Type B pancreatic cell (in vitro differentiated cells): ENCODE measurements at places on chromosomes 16 and 17.
A peak's percentile ranks its signal among the peaks of the same experiment; 100 is the strongest.

DNA sequence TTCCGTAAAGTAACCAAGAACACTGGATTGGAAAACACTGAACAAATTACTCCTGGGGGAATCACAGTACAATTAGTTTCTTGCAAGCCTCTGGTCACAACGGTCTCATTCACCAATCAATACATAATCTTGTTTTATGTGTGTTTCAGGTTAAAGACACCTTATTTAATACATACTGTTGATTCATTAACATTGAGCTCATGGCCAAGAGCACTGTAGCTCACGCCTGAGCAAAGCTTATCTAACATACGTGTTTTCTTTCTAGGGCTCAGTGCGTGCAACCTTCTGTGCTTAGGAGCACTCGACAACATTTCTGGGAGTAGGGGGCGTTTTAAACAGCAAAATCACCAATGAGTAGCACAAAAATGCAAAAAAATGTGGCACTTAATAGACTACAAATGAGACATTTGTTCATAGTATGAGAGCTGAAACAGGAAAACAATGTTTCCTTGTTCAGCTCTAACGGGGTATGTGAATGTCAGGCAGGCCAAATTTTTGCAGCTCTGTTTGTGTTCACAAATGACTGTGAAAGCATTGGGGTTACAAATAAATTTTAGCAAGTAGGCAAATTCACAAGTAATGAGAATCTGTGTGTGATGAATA lies 206.2 kb downstream of the CNTNAP4 start:
- no peak for DNase-seq

DNA sequence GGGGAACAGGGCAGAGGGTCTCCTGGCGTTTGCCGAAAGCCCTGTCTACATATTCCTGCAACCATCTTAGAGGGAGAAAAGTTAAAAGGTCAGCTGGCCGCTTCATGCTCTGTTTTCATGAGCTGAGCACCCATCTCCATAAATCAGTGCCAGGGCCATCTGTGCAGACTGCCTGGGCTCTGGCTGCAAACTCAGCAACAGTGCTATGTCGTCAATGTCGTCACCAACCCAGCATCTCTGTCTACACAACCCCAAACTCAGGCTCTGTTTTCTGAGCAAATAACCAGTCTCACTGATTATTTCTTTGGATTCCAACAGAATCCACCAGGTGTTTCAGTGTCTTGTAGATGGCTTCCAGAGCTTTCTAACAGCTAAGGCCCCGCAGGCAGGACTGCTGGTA lies 65.0 kb downstream of the HS3ST2 start:
- DNase-seq, result no peak

DNA sequence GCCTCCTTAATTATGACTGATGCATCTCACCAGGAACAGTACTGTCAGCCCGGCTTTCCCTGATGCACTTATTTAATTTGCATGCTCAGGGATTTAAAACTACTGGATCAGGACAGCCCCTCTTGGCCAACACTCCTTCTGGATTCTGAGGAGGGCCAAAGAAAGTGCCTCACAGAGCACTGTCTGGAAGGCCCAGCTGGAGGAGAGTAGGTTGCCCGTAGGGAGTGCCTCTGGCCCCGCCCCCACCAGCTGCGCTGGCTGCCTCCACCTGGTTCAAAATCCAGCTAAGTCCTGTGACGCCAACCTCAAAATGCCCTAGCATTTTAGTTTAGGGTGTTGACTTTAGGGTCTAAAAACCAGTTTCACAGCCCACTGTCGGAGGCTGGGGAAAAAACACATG lies 49.4 kb upstream of the SREBF1 start:
- no peak for DNase-seq

DNA sequence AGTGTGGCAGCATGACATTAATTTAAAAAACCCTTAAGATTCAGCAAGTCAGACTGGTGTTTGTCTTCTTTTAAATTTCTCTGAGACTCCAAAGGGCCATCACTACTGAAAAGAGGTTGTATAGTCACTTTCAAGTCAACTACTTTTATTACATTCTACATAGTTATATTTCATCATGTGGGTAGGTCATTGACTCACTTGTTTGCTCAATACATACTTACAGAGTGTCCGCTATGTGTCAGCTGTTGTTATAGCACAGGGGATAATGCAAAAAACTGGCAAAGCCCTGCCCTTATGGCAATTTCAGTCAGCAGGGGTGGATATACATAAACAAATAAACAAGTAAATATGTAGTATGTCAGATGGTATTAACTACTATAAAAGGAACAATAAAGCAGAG lies 2.5 kb upstream of the MYH4 start:
- no peak for DNase-seq

DNA sequence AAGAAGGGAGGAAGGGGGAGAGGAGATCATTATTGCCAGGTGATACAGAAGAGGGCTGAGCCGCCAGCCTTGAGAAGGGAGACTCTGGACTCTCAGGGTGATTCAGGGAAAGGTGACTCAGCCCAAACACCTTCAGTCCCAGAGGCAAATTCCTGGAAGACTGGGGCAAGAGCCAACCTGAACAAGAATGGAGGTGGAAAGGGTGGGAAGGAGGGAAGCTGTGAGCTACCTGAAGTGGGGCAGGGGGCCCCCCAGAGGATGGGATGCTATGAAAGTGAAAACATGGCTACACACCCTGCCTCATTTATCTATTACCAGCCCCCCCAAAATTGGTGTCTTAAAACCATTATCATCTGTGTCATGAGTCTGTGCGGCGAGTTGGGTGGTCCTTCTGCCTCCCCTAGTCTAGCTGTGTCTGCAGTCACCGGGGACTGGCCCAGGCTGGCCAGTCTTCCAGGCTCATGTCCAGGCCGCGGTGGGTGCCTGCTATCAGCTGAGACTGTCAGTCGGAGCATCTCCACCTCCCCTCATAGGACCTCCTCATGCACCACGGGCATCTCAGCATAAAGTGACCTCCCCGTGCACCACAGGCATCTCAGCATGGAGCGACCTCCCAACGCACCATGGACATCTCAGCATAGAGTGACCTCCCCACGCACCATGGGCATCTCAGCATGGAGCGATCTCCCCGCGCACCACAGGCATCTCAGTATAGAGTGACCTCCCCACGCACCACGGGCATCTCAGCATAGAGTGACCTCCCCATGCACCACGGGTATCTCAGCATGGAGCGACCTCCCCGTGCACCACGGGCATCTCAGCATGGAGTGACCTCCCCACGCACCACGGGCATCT lies 3.2 kb upstream of the SLC47A2 start:
- no peak for DNase-seq

DNA sequence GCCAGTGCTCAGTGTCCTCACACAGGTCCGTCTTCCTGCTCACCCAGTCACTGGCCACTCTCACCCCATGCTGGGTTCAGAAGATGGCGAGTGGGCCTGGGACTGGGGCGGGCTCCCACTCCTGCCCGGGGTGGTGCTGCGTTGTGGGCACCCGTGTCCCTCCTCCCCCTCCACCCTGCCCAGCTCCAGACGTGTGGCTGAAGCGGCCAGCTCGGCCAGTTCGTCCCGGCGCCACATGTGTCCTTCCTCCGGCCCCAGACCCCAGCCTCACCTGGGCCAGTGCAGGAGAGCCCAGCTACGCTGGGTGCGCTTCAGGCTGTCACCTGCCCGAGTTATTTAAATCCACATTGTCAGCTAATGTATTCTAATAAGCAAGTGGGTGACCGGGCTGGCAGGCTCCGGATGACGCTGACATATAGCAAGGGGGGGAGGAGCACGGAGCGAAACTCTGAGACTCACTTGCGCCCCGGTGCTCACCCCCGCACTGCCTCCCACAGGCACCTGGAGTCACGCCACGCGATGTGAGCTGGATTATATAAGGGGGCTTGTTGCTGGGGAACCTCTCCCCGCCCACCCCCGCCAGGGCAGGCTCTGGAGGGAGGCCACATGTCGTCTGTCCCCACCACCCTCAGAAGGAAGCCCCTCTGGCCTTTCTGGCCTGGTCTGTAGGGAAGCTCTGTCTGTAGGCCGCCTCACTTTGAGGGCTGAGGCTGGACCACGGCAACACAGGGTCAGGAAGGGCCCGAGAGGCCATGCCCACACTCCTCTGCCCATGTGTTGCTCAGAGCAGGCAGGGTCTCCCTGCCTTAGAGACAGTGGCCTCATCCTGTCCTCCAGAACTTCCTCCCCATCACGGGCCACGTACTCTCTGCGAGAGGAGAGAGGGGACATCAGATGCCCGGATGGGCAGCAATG lies 7.1 kb upstream of the BAIAP2 start:
- no peak for DNase-seq

DNA sequence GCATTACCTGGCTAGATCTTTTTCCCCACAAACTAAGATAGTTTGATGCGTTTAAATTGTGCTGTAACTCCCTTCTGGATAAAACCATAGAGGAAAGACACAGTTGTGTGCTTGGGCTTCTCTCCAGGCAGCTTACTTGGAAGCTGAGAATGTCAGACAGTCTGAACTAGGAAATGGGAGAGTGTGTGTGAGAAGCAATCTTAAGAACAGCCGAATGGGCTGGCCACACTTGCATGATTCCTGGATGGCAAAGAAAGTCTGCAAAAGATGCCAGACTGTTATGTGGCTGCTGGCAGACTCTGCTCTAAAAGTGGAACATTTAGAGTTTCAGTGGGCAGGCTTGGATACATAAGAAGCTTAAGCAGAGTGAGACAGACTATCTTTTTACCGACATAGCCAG lies 384.3 kb upstream of the PSMD7 start:
- DNase-seq, result no peak

DNA sequence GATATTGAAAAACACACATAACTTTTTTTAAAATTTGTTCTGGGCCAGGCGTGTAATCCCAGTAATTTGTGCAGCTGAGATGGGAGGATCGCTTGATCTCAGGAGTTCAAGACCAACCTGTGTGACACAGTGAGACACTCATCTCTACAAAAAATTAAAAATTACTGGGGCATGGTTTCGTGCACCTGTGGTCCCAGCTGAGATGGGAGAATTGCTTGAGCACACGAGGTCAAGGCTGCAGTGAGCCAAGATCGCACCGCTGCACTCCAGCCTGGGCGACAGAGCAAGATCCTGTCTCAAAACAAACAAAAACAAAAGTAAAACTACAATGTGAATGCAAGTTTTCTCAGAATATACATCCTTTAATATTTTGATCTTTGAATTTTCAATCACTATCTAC lies 15.1 kb downstream of the C16orf54 start:
- no peak for DNase-seq

DNA sequence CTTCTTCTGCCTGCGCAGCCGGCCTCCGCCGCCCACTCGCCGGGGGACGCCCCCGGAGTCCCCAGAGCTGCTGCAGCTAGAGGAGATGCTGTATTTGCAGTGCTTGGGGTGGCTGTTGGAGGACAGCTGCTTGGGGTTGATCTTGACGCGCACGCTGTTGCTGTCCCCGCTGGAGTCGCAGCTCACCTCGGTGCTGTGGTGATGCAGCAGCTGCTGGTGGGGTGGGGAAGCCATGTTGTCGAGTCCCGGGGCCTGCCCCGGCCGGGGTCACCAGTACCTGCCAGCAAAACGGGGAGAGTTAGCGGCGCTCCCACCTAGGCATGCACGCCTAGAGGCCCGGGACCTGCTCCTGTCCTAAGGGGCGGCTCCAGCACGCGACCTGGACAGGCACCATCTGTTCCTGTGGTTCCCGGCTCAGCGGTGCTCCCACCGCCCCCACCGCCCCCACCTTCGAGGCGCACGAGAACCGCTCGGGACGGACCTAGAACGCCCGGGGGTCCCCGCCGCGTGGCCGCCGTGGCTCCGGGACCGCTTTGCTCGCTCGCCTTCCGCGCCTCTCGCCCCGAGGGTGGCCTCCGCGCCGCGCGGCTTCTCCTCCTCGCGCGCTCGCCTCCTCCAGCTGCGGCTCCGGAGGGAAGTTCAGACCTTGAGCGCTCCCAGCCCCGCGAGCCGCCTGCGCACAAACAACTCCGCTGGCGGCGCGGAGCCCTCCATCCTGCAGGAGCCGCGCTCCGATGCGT lies 863 bp downstream of the ADCY9 start:
- DNase-seq, result peak; percentile 79

DNA sequence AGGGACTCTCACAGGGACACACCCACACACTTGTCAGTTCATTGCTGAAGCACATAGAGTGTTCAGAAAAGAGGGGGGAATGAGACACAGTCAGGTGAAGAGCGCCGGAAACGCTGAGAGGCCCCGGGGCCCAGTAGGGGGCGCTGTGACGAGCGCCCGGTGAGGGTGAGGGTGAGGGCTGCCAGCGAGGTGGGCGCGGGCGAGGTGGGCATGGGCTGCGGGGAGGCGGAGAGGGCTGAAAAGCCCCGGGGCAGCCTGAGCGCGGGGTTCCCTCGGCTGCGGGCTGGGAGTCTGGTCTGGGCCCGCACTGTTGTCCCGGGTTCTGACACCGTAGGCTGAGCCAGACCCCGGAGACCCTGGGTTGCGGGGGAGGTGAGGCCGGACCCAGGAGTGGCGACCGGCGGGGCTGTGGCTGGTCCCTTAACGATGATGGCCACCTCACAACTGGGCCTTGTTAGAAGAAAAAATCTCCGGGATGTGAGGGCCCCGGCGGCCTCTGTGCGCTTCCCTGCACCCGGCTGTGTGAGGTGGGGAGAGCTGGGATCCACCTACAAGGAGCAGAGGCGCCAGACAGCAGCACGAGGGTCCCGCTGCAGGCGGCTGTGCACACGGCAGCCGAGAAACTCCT lies 91.4 kb downstream of the C16orf78 start:
- peak; percentile 66 for DNase-seq

DNA sequence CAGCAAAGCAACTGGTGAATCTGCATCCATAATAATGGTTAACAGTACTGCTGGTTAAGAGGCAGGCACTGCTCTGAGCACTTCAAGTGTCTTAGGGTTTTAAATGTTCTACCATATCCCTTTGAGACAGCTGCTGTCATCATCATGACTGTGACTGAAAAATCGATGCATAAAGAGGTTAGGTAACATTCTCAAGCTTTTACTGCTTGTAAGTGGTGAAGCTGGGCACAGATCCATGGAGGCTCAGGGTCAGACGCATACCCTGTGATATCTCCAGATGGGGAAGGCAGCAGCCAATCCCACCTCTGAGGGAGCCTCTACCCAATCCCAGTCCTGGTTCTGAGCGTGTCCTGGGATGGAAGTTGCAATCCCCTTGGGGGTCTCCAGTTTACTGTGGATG lies 57.6 kb upstream of the SOX9 start:
- no peak for DNase-seq

DNA sequence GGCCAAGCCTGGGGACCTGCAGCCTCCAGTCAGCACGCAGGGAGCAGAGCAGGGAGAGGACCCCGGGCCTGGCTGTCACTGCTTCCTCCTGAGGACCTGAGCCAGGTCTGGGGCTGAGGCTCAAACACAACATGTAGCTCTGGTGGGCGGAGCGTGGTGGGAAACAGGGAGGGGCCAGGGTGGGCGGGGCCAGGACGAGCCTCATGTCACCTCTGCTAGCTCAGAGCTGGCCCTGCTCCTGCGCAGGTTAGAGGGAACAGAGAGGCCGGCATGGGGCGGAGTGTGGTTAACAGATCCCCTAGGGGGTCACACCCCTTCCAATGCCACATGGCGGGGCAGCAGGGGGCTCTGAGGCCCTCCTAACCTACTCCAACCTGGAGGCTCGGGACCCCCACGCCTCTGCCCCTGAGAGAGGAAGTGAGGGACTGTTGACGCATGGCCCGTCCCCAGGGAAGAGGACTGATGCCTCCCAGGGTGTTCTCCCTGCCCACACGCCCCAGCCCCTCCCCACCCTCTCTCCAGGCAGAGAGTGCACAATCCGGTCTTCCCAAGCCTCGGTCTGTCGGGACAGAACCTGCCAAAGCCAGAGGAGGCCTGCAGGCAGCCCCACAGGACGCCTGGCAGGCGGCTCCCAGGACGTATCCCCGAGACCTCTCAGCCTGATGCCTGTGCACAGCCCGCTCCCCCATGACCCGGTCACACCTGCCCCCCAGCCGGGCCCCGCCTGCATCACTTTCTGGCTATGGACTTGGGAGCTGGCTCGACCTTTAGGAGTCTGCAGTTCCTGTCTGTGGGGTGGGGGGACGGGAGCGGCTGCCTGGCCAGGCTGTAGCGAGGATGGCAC lies 15.2 kb downstream of the PIEZO1 start:
- no peak for DNase-seq
